Stomach (tissue), 19 donors: ENCODE measurements at places on chromosomes 11 and 22.

- DNase-seq, result no peak
Observed at GRCh38 chr11:111370270-111370901, 8.7 kb downstream of the POU2AF1 start.

DNA sequence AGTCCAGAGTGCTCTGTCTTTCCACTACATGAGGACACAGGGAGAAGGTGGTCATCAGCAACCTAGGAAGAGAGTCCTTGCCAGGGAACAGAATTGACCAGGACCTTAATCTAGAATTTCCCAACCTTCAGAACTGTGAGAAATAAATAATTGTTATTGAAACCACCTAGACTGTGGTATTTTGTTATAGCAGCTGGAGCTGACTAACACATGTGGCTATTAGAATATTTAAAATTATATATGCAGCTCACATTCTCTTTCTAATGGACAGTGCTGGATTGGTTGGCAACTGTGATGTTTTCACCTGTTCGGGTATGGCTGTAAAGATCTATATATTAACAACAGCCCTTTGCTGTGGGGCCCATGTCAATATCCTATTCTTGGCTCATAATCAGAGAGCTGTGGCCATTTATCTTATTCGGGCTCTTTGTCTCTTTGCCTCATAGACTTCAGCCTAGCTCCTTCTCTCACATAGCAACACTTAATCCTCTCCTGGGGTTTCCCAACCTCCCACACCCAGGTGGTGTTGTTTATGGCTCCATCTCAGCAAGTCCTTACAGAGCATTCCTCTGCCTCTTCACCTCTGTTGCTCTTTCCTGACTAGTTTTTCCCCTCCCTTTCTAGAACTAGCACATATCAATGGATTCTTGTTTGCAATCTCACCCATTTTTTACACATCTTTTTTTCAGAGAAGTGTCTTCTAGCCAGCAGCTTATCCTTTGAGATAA lies 46.4 kb upstream of the AMOTL1 start:
- DNase-seq, result no peak

DNA sequence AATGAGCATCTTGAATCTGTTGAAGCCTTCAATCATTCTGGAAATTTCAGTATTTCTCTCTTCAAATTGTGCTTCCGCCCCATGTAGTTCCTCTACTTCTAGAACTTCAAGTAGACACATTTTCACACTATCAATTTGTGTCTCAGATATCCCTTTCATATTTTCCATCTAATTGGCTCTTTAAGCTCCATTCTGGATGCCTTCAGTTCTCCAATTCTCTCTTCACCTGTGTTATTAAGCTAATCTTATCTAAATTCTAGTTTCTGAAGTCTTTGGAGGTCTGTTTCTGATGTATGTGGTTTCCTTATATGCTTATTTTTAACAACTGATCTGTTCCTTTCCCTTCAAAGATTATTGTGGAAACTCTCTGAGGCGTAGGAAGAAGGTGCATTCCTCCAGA lies 36.3 kb downstream of the CSTF3 start:
- no peak for DNase-seq

GRCh38 chr11:132050577-132051165 lies 680.3 kb downstream of the NTM start:
- no peak for DNase-seq

DNA sequence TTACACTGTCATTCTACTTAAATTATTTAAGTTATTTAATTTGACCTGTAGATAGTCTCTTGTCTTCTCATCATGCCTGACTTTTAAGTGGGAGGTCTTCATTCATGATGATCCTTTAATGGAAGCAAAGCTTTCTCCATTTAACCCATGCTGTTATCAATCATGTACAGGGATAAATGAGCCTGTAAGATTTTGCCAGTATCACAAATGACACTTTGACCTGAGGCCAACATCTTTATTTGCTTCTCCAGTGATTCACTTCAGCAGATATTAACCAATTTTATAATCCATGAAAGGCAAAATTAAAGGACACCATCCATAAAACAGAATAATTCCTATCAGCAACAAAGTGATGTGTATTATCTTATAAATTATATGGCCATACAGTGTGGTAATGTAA lies 7.7 kb downstream of the CCDC73 start:
- no peak for DNase-seq

DNA sequence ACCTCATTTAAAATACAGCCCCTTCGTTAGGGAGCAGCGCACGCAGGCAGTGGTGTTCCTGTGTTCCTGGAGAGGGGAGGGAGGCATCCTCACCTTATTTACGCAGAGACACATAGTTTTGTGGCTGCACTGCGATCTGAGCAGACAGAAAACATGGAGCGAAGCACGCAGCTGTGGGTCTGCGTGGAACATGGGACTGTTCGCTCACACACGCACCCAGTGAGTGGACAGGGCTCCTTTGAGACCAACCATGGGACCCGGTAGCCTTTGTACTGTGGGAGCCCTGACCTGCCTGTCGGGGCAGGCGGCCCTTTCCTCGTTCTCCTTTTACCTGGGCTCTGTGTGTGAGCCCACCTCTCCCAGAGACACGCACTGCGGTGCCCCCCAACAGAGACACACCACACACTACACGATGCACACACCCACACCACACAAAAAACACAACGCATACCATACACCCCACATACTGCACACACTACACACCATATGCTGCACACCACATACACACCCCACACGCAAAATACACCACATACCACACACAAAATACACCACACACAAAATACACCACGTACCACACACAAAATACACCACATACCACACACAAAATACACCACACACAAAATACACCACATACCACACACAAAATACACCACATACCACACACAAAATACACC lies 1245.7 kb downstream of the BRD1 start:
- peak; percentile 16 for DNase-seq

DNA sequence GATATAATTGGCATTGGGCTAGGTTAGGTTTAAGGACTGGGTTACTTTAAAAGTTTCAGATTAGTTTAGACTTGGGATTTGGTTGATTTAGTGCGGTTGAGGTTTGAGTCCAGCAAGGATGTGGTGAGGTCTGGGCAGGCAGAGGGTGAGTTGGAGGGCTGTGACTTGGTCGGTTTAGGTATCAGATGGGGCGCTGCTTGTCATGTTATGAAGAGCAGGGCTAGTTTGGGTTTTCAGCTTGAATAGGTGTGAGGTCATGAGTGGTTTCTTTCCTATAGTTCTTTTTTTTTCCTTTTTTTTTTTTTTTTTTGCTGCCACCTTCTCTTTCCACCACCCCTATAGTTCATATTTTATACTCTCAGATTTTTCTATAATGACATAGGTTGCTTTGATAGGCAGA lies 4.8 kb downstream of the CLCF1 start:
- DNase-seq, result no peak
